ENCODE measurements at places on chromosomes 11 and 22.

GRCh38 chr11:120867988-120868387 lies 155.9 kb upstream of the TBCEL start:
- no peak for DNase-seq

- DNase-seq: peak; percentile 27
These were observed at the start of gene PVALB for GRCh38 chr22:36816636-36817524. TSS of gene PVALB (minus strand) at chr22:36817035. CDS start at chr22:36817005, 30 bp downstream.

- no peak for DNase-seq
These were observed 35.7 kb upstream of the GAB2 start for GRCh38 chr11:78453140-78453935.

DNA sequence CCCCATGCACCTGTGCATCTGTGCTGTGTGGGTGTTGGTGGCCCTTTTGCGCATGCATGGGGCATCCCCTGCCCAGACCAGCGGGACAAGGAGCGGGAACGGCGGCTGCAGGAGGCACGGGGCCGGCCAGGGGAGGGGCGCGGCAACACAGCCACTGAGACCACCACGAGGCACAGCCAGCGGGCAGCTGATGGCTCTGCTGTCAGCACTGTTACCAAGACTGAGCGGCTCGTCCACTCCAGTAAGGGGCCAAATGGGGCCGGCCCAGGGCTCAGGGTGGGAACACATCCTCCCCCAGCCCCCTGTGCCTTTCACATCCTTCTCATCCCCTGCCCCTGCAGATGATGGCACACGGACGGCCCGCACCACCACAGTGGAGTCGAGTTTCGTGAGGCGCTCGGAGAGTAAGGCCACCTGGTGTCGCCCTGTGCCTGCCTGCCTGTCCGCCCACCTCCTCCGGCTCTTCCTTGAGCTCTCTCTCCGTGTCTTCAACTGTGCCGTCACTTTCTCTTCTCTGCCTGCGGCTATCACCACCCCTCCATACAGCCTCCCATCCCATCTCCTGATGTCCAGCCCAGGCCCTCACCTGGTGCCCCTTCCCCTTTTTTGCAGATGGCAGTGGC lies 10.6 kb downstream of the SELENOM start:
- no peak for DNase-seq

DNA sequence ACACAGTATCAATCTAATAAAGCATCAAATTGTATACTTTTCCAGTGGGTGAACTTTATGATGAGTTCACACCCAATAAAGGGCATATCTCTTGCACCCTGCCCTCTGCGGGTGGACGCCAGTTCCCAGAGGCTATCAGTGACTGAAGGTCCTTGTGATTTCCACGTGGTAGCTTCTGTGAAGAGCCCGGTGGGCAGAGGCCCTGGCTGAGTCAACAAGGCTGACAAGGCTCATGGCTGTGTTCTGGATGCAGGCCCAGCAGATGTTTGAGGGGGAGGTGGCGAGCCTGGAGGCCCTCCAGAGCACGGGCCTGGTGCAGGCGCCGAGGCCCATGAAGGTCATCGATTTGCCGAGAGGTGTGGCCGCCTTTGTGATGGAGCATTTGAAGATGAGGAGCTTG lies 71.4 kb downstream of the PIWIL3 start:
- DNase-seq: peak; percentile 91

GRCh38 chr11:21321072-21321471 lies 651.7 kb downstream of the NELL1 start:
- no peak for DNase-seq

GRCh38 chr11:83192606-83193245 lies 786 bp upstream of the ANKRD42 start:
- no peak for DNase-seq

- DNase-seq: no peak
These were observed 3.0 kb upstream of the MRGPRD start for GRCh38 chr11:68983801-68984200.

DNA sequence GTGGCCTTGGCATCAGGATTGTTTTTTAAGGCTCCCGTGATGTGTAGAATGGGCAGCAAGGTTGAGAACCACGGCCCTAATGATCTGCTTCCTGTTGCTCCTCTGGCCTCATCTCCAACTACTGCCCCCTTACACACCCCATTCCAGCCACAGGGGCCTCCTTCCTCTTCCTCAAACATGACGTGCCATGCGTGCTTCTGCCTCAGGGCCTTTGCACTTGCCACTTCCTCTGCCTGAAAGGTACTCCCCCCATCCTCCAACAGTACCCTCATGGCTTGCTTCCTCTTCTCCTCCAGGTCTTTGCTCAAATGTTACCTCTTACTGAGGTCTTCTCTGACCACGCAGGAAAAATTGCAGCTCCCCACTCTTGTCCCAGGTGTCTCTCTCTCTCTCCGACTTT lies 93.9 kb upstream of the CSNK2A3 start:
- no peak for DNase-seq

- DNase-seq: no peak
These were observed 23.4 kb upstream of the SHISAL1 start for GRCh38 chr22:44335903-44336803.

- no peak for DNase-seq
These were observed 273.3 kb upstream of the C11orf87 start for GRCh38 chr11:109148669-109149068.

GRCh38 chr11:12249590-12250260 lies 127.6 kb upstream of the PARVA start:
- DNase-seq: peak; percentile 96

- DNase-seq: no peak
These were observed 25.1 kb downstream of the OR2AG2 start for GRCh38 chr11:6746626-6747025.

- DNase-seq: no peak
These were observed 199.0 kb downstream of the BRD1 start for GRCh38 chr22:49628391-49629260.

GRCh38 chr11:133902506-133902905 lies 54.3 kb downstream of the IGSF9B start:
- no peak for DNase-seq

DNA sequence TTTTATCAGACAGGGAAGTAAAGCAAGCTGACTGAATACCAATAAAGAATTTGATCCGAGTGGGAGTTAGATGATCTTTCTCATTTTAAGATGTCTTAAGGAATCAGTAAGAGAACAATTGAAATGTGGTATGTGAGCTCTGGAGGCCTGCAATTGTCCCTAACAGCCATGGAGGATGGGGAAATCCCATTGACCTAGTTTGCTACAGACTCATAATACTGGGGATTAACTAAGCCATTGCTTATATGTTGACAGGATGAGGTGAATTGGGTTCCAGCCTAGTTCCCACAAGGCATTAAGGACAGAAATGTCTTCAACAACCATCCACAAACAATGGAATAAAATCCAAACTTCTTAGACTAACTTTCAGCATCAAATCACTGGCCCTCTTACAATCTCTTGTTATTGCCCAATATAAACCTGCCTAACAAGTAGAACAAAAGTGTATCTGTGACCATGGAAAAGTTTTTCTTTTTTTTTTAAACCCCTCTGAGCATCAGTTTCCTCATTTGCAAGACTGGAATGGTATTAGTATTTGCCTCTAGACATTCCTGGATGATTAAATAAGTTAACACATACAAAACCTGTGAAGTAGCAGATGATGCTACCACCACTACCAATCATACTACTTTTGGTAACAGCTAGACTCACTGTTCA lies 773.2 kb downstream of the DLG2 start:
- no peak for DNase-seq

DNA sequence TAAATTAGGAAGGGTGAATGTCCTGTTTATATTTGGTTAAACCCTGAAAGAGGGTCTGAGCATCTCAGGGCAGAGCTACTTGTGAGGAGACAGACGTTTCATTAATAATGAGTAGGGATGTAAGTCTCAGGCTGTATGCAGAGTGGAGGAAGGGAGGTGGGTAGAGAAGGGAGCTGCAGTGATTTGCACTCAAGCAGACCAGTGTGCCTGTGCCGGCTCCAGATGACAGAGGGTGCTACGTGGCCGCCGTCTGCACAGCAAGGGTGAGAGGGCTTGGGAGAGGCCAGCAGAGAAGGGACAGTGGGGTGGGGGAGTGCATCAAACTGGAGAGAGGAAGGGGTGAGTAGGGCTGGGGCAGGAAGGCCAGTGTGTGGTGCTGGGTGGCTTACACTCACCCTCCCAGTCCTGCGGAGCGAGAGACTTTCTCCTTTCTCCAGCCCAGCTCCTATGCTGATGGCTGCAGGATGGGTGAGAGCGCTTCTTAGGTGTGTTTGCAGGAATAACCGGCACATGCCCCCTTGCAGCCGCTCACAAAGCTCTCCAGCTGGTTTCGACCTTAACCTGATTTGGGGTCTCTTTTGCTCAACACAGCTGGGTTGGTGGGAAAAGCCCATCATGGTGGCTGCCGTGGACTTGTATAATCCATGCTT lies 130.6 kb downstream of the ST3GAL4 start:
- DNase-seq: no peak

- DNase-seq: no peak
These were observed 10.4 kb downstream of the SPON1 start for GRCh38 chr11:13972944-13973343.
